ENCODE measurements at places on chromosomes 16 and 17.
A peak's percentile ranks its signal among the peaks of the same experiment; 100 is the strongest.

- no peak for DNase-seq
Measured at GRCh38 chr17:18910881-18911280, 41.1 kb upstream of the SLC5A10 start.

DNA sequence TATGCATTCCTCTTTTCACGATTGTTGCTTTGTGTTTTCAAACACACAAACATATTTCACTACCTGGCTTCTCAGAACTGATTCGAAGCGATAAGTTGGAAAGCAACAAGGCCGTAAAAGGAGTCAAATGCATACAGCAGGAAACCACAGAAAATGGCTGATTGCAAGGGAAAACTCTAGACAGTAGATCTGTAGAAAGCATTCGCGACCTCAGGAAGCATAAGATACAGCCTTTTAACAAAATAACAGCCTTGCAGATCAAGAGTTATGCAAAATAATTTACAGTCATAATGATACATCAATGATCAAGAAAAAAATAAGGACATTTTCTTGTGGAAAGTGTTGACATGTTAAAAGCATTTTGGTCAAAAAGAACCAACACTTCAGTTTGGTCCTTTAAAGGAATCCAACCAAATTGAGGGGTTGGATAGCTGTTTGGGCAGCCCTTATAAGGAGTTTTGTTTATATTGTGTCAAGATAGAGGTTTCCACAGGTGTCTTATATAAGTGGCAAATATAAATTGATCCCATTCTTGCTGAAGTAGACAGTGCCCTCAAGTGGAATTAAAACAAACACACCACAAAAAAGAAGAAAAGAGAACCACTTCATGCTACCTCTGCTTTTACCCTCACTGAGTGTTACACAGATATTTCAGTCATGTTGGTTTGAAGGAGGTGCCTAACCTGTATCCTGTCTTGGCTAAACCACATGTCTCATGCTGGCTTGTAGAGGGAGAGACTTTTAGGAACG is 5.5 kb downstream of the CYLD start:
- DNase-seq, result peak; percentile 86

DNA sequence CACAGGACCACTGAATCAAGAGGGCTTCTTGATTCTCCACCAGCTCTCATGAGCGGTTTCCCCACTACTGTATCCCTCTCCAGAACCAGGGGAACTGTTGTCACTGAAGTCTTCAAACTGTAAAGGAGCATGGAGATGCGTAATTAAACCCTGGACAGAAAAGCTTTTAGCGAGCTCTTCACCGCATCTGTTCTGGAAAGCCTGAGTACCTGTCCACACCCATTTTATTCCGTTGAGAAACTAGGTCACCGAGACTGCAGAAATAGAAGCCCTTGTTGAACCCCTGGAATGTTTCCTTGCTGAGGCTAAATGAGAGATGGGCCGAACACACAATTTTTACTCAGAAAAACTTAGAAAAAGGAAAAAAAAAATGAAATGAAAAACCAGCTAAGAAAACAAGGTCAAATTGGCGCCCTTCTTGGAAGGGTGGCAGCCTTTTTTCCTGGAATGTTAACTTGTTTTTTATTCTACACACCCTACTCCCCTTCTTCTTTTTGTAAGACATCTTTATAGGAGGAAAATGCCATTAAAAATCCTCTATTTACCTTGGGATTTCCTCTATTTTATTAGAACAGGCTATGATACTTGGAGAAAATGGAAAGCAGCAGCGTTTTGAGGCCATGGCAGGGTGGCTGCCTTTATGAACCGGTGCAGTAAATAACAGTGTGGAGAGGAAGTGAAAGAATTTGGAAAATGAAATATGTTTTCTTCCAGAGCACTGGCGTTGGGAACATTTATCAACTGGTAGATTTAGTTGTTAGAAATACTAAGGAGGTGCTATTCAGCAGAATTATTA is 52.6 kb upstream of the CRISPLD2 start:
- no peak for DNase-seq

DNA sequence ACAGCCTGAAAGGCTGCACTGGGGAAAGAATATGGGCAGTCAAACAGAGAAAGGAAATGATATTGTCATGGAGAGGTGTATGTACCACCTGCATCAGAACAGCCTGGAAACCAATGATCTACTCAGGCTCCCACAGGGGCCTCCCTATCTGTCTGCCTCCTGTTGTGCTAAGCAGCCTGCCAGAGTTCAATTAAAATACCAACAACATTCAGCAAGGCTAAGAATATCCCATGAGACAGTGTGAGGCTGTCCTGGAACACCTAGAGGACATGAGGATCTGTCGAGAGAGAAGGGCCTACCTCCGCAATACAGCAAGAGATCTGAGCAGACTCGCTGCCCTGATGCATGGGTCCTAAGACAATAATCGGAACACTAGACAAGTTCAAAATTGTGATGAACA is 8.4 kb downstream of the FXR2 start:
- DNase-seq, result no peak

DNA sequence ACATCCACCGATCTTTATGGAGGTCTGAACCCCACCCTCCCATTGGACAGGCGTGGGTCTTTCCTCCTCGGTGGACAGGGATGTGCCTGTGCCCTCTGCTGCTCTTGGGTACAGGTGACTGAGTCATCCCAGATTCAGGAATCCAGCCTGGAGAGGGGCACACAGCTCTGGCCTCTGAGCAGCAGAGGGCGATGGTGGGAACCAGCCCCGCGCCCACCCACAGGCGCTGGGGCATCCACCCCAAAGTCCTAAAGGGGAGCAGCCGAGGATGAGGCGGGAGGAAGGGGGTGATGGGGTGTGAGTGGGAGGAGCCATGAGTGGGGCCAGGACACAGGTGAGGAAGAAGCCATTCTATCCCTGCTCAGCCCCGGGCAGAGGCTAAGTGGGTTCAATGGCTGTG is 35.0 kb downstream of the ENGASE start:
- no peak for DNase-seq

DNA sequence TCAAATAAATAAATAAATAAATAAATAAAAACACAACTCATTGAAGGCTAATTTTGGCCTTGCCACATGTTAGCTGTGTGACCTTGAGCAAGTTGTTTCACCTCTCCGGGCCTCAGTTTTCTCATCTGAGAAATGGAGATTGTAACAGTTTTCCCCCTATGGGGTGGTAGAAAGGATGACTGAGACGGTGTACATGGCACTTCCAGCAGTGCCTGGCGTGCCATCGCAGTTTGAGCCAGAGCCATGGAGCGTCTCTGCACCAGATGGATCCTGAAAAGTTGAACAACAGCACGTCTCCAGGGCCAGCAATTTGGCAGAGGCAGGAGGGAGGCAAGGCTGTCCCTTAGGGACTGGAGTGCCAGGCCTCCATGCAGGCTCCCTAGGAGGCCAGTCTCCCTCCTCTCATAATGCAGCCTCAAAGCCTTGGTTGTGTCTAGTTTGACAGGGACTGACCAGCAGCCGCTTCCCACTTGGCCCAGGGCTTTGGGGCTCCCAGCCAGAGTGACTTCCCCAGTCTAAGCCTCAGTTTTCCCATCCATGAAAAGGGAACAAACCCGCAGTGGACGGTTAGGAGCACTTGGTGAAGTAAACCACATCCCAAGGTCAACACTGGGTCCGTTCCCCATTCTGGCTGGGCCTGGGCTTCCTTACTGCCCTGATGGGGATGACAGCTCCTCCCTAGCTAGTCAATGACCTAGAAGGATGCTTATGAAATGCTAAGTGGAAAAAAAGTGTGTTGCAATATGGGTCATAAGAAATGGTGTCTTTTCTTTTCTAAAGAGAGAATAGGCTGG is 19.3 kb downstream of the SOCS1 start:
- DNase-seq, result no peak

DNA sequence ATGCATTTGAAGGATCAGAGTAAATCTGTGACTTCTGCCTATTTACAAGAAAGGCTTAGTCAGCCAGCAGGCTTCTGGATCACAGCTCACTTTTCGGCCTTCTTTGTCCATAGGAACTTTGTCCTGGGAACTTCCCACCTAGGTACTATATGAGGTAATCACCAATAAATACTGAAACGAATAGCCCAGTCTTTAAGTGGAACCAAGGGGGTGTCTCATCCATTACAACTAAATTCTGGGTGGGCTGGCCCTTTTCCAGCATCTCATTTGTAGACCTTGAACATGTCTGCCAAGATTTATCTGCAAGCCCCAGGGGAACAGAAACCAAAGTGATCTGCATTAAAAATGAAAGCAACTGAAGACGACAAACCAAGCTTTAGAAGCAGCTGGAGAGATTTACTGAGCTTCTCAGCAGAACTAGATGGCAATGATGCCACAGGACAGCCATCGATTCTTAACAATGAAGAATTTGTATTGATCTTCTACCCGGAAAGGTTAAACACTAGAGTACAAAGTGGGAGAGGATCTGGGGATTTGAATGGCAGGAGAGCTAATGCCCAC is 55.5 kb downstream of the SNX11 start:
- no peak for DNase-seq

- no peak for DNase-seq
Measured at GRCh38 chr17:56136301-56136700, 17.0 kb upstream of the ANKFN1 start.

Measured in activated CD4-positive, alpha-beta T cell treated with anti-CD3 and anti-CD28 coated beads, Interleukin-2, amount 10 ng/mL, durations not matched to agents 24 days and 14 days (primary cell).